GF-D8 (cell line): ENCODE measurements at places on chromosomes 1 and 21.

GRCh38 chr1:159783724-159784123 lies 3.0 kb downstream of the DUSP23 start:
- DNase-seq = no peak

DNA sequence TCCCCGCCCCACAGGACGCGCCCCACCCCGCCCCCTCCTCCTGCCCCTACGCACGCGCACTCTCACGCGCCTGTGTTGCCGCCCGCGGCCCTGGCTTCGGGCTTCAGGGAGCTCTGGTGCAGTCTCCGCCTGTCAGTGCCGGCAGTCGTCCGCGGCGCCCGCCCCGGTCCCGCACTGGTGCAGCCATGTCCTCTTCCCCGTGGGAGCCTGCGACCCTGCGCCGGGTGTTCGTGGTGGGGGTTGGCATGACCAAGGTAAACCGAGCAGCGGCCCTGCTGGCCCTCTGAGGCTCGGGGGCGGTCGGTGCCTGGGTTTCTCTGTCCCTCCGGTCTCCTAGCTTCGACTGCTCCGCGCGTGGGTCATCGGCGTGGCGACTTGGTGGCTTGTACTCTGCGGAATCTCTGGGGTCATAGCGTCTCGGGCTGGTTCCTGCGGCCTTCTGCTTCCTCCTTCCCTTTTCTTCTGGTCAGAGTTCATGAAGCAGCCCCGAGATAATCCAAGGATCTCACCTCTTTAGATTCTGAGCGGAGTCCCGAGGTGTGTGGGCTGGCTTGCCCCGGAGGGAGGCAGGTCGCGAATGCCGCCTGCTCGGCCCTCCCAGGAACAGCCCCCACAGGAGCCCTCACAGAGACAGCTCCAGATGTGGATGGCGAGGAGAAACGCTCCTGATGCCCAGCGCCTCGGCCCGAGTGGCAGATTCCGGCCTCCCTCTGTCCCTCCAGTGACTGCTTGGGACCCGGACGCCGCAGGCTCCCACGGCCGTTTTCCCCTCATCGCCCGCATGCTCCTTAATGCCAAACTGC lies at the start of gene SCP2:
SCP2 (plus strand) TSS at position 65 of the 803 bp plus-strand sequence; CDS start at position 186, 121 bp downstream.
- no peak for DNase-seq

DNA sequence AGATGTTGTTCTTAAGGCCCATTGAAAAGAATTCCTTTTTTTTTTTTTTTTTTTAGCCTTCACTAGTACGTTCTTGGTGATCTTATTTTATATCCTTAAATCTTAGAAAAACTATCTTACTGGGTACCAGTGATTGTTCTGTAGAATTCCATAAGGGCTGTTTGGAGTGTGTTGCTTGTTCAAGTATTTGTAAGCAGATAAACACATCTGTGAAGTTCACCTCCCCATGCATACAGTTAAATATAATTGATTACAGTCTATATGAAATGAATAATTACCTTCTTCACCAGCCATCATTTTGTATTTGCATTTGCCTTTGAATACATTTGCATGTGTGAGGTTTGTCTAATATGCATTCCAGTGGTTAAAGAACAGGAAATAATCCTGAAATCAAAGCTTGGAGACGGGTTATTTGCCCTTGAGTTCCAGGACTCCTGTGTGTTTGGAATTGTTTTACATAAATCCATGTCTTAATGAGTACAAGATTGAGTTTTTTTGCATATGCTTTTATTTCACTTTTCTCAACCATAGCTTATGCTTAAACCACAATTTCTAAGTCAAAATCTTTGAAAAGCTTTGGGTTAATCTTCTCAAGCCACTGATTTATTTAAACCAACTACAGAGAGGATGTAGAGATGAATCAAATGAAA lies 73.1 kb downstream of the VPS13D start:
- no peak for DNase-seq

DNA sequence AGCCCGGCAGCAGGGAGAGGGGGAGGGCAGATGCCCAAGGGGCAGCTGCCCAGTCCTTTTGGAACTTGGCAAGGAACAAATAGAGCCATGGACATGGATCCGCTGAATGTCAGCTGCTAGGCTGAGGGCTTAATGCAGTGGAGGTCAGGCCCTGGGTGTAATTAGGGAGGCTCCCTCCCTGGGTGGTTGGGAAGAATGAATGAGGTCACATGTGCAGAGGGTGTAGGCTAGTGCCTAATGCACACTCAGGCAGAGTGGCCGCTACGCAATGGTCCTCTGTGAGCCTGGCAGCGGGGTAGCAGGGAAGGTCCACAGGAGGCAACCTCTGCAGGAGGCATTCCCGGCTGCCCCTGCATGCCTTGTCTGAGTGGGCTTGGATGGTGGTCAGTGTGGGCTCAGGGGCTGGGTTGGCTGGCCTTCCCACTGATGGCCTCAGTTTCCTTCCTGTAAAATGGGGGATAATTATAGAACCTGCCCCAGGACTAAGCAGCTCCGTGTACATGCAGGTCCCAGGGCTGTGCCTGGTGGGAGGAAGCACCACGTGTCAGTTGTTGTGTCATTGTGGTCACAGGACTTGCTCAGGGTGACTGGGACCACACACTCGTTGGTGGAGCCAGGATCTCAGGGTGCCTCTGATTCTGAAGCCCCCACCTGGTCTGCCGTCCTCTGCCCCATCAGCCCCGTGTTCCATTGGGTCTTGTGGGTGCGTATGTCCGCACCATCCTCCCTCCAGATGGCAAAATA lies 81.6 kb upstream of the ACTL8 start:
- no peak for DNase-seq

DNA sequence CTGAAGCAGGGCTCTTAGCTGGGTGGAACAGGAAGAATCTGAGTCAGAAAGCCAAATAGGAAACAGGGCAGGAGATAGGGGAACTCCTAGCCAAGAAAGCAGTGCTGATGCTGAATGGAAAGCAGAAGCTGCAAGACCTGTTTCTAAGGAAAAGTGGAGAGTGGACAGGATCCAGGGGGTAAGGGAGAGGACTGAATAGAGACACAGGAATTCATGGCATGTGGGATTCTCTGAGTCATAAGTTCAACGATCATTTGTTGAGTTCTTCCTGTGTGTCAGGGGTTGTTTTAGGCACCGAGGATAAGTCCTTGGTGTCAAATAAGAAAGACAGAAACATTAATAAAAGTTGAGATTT lies 153.8 kb upstream of the FGGY start:
- DNase-seq = no peak

- no peak for DNase-seq
Observed at GRCh38 chr1:36567601-36568341, 85.1 kb upstream of the CSF3R start.

GRCh38 chr1:26126321-26127084 lies 14.9 kb downstream of the PDIK1L start:
- peak; percentile 97 for DNase-seq

DNA sequence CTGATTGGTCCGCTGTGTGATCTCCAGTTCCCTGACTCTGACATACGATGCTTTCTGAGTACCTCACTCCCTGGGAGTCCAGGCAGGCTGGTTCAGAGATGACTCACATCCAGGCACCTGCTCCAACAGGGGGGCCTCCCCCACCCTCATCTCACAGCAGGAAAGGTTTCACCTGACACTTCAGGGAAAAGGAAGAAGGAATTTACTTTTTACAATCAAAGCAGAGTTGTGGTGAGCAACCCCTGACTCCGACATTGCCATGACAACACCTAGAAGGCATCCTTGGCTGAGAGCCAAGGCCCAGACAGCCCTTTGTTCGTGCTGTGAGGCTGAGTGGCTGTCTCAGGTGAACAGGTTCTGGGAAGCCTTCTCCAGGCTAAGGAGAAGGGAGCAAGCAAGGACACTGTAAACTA lies 164.6 kb upstream of the GJB5 start:
- no peak for DNase-seq
